ENCODE measurements at places on chromosomes 4 and X.
A peak's percentile ranks its signal among the peaks of the same experiment; 100 is the strongest.

GRCh38 chr4:108142870-108143269 lies 25.9 kb downstream of the LEF1 start:
- DNase-seq, result no peak

GRCh38 chrX:29348288-29348687 lies 761.0 kb downstream of the IL1RAPL1 start:
- no peak for DNase-seq

DNA sequence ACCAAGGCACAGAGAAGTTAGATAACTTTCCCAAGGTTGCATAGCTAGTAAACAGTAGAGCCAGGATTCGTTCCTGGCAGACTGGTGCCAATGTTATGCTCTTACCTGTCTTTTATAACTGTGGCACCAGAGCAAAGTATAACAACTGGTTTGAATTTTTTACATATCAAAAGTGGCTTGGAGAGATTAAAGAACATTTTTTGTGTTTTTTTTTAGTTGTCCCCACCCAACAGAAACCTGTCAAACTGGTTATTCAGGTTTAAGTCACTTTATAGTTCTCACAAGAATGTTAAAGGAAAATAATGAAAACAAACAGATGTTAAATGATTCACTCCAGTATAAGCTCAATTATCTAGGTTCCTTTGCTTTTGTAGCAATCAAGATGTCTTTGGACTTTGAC lies 15.6 kb upstream of the FAM47E start:
- no peak for DNase-seq

DNA sequence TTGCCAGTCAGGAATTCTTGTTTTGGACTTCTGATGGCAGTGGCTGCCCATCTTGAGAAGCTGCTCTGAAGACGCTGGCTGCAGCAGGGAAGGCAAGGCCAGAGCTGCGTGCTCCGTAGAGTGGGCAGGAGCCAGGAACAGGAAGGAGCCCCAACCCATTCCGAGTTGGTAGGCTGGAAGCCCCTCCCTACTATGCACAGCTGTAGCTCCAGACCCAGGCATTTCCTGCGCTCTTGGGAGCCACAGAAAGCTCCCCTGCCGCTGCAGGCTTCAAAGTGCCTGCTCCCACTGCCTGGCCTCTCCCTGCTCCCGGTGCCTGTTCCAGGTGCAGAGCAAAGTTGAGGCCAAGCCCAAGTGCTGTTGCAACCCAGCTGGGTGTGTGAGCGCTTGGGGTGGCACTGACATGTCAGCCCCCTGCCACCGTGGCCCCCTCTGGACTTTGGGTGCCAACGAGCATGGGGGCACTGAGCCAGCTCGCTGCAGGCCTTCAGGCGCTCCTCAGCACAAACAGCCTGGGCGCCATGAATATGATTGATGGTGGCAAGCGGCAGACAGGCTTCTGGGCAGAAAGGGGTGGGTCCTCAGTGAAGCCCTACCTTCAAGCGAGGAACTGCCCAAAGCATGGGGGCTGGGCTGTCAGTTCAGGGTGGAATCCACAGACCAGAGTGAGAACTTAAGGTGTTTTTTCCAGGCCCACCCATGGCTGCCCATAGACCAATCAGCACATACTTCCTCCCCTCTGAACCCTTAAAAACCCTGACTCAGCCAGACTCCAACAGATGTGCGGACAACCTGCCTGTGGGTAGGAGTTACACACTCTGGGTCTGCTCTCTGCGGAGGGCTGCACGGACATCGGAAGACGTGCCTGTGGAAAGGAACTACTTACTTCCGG lies 677.2 kb upstream of the INTU start:
- no peak for DNase-seq

DNA sequence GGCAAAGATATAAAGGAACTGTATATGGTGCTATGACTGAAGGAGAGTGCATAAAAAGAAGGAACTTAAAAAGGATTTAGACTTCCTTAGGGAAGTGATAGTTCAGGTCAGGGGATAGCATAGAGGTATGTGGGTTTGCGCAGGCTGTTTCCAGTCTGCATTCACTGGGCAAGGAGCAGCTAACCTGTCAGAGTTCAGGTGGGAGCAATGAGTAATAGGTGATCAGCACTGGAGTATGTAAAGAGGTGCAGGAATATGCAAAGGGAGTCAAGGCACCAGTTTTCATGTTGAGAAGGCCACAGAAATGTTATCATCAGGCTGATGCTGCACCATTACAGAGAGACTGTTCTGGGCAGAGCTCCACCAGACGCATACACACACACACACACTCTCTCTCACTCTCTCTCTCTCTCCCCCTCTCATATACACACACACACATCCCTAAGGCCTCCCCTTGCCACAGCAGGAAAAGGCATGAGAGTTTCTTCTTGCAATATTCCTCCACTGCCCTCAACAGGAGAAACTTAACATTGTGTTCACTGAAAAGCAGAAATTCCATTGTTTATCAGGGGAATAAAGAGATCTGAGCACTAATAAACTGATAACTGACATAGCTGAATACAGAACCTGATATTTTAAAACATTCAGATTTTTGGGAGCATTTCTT lies 256.4 kb upstream of the GRID2 start:
- DNase-seq, result no peak

DNA sequence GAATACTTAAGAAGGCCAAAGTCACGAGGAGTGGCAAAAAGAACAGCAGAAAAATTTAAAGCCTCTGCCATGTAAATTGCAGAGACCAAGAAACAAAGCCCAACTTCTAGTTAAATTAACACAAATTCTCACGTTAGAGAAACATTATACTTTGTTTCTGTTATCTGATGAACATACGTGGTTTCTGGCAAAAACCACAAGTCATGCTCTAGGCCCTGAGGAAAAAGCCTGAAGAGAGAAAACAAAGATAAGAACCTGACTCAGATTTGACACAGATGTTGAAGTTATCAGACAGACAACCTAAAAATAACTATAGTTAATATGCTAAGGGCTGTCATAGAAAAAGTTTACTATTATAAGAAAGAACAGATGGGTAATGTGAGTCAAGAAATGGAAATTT lies 149.1 kb upstream of the PCDH10 start:
- no peak for DNase-seq

GRCh38 chr4:52840531-52841370 lies 21.4 kb upstream of the RASL11B start:
- no peak for DNase-seq

DNA sequence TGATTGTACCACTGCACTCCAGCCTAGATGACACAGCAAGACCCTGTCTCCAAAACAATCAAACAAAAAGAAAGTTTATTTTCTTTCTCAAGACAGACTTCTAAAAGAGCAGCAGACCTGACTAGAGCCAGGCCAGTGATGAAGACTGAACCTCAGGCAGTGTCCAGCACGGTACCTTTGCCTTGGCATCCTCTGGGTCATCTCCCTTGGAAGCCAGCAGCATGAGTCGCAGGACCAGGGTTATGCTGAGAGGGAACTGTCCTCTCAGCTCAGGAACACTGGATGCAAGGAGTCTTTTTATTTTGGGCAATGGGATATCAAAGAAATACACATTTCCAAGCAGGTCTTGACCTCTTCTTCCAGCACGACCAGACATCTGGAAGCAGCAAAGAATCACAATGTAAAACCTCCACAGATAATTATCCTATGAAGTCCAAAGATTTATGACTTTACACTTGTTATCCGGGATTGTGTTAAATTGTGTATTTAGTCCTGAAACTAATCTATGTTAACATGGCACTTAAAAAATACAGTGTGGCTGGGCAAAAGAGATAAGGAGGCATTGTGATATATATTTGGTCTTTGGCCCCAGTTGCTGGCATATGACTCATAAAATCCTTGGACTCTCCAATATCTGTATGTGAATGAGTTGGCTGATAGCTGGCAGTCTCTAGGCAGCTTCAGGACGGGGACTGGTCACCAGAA lies 66.0 kb upstream of the DDX60 start:
- DNase-seq, result no peak

DNA sequence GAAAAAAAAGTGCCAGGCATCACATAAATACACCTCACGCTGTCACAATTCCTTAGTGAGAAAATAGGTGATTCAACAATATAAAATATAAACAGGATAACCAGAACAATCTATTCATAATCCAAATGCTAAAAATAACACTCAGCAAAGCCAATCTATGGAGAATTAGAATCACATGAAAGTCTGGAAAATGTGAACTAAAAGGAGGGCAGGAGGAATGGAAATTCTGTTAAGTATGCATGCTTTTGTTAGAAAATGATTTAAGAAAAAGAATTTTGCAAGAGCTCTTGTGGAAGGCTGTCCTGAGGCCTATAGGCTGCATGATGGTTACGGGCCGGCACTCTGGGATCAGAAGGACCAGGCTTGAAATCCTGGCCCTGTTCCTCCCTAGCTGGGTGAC lies 70.6 kb upstream of the PROM1 start:
- DNase-seq, result no peak

DNA sequence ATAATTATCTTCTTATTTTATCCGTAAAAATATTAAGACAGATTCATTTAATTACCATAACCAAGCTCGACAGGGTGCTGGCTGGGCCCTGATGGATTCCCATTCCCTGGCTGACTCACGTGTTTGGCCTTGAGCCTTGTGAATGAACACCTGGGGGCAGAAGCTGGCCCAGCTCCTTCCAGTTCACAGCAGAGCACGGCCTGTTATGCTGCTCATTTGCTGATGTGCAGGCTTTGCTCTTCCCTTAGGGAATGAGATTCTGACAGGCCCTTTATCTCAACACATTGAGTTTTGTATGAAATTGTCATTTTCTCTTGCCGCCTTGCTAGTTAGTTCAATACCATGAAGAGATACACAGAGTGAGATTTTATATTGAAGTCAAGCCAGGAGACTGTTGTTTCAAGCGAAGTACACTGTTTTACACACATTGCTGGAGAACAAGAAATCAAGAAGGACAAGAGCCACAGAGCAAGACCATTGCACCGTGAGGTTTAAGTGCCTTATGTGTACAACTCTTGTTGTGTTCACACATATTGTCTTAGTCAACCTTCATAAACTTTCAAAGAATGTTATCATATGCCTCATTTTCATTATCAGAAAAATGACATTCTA lies 1583.3 kb downstream of the STIM2 start:
- no peak for DNase-seq

DNA sequence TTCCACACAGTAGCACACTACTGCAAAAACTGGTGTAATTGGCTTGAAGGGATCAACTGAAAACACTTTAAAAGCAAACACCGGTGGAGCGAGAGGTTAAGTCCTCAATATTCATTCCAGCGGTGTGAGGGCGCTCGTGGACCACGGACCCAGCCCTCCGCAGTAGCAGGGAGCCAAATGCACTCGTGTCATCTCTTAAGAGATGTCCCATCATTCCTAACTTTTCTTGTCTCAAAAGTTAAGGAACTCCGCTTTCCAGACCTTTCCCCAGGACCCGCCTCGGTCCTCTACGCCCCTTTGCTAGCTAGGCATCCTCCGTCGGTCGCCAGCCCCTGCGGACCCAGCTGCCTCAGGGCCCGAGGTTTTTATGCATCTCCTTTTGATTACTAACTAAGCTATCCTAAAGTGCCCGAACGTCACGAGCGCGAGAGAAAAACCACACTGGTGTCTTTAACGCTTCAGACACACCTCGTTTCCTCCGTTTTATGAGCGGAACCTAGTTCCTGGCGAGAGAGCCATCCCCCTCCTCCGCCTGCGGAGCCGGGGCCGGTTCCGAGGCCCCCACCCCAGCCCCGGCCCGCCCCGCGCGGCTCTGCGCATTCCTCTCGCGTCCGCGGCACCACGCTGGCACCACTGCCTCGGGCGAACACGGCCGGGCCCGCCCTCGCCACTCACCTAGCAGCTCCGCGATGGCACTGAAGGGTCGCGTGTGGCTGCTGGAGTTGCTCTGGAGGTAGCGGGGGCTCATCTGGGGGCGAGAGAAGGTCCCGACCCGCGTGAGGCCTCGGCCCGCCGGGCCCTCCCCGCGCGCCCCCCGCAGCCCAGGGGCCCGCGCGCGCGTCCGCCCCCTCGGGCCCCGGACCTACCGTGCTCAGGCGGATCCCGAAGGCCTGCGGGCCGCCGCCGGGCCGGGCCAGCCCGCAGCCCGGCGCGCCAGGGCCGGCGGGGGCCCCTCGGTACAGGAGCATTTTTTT lies 723 bp downstream of the MORC4 start:
- peak; percentile 17 for DNase-seq

DNA sequence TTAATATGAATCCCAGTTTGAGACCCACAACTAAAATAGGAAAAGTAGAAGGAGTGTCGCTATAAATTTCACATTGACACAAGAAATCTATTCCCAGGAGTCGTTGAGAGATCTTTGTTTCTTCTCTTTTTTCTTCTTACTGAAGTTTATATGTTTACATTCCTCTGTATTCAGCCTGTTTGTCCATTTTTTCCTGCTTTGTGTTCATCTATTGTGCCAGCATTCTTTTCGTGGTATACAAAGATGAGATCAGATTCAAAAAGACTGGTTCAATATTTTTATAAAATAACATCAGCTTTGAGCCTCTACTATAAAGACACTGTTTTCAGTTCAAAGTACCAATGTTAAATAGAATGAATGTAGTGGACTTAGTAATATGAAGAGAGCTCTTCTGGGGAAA lies 95.4 kb upstream of the MYOZ2 start:
- DNase-seq, result no peak

DNA sequence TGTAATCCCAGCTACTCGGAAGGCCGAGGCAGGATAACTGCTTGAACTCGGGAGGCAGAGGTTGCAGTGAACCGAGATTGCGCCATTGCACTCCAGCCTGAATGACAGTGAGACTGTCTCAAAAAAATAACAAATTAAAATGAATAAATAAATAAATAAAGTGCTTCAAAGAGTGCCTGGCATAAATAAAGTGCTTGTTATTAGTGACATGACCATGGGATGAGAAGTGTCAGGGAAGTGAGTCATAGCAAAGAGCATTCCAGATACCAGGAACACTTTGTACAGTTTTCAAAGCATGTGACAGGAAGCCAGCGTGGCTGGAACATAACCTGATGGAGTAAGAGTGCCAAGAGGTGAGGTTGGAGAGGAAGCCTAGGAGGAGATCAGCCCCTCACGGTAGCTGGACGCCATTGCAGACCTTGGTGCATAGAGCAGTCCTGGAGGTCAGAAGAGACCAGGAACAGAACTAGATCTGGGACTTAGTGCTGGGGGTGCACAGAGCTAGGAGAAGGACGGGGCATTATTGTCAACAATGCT lies 6.0 kb upstream of the WDR13 start:
- DNase-seq, result no peak

GRCh38 chr4:127759893-127760292 lies 22.2 kb upstream of the HSPA4L start:
- no peak for DNase-seq

DNA sequence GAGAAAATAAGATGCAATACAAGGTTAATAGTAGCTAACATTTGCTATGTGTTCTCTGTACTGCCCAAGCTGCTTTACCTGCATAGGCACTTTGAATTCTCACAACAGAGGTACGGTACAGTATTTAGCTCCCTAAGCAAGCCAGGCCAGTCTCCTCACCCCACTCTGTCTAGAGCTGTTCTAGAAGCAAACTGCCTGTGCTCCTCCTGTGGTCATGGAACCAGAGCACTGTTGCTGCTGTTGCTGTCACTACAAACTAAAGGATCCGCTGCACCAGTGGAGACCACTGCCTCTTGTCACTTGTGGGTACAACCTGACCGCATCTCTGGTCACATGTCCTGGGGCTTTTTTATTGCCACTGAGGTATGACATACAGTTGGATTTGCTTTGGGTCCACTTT lies 19.6 kb downstream of the ZNF330 start:
- no peak for DNase-seq

Measured in NCI-H1092 treated with DMSO at 0.1 percent for 48 hours (cell line).